ENCODE measurements at places on chromosomes 7 and 10. TPM values are rescaled to one million over a fixed set of nuclear protein-coding genes. Genes with fewer than 3 reads are reported as not detected.

- H3K4me3 ChIP-seq: no peak overlapping the region
- no peaks in the 10 kb centered on the region for H3K36me3 ChIP-seq
- H3K27me3 ChIP-seq: peaks cover 12% of the 10 kb centered on the region
- no peak overlapping the region for H3K27ac ChIP-seq
- DNase-seq: no peak
Measured at GRCh38 chr10:128180843-128181242, 54.6 kb upstream of the MKI67 start.

Gene FAM180A
- total RNA-seq: 0.59 TPM

DNA sequence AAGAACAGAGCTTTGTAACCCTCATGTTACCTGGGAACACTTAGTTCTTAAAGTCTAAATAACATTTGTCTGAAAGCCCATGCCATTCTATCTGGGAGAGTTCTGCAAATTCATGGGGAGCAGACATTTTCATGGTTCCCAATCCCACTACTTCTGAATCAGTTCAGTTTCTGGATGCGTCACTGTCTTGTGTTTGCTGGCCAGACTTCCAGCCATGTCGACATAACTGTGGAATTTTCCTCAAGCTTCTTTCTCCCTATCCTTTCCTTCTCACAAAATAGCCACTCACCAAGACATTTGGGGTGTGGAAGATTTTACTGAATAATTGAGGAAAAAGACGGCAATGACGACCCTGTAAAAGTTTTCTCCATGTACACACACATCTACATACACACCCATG, 272.5 kb downstream of the NEBL start:
- H3K4me1 ChIP-seq: no peaks in the 10 kb centered on the region
- no peaks in the 10 kb centered on the region for H3K36me3 ChIP-seq
- H3K27ac ChIP-seq: no peak overlapping the region
- no peaks in the 10 kb centered on the region for H3K27me3 ChIP-seq

DNA sequence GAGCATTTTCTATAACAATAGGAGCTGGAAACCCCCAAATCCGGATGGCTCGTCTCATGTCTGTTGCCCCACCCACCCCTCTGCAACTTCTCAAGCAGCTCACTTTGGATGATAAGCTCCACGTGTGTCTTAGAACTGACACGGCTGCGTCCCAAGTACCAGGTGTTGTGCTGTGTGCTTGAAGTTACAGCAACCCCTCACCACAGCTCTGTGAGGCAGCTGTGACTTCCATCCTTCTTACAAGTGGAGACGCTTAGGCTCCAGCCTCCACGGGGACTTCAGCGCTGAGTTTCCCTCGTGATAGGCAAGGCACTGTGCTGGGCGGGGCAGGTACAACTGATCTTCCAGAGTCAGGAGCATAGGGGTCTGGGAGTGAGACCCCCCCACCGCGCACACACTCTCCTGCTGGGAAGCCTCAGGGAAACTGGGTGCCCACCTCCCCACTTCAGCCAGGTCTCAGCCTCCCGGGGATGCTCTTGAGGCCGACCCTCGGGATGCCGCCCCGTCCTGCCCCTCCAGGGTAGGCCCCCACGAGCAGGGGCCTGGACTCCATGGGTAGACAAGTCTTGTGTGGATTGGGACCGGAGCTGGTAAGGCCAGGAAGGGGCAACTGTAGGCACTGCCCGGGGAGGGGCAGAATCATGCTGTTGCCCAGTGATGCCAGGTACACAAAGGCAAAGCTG, 31.4 kb downstream of the EN2 start:
- DNase-seq: no peak
- H3K4me1 ChIP-seq: no peaks in the 10 kb centered on the region
- no peaks in the 10 kb centered on the region for H3K36me3 ChIP-seq
- H3K27me3 ChIP-seq: 0 out of 2 replicates have a peak, but pooled peaks cover 8% of the 10 kb centered on the region
- H3K4me3 ChIP-seq: no peak overlapping the region

DNA sequence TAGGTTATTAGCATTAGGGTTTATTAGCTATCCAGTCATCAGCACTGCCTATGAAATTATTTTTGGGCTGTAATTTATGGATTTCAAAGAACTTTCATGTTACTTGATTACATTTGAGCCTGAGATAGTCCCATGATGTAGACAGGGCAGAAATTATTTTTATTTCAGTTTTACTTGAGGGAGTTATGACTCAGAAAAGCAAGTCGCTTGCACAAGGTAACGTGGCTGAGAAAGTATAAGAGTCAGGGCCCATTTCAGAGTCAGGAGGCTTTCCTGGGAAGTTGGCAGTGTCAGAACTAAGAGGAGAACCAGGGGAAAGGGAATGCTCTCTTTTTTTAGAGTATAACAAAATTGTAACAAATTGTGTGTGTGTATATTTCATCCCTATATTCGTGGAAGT, 16.5 kb downstream of the GATA3 start:
- H3K36me3 ChIP-seq: no peaks in the 10 kb centered on the region
- no peaks in the 10 kb centered on the region for H3K4me1 ChIP-seq
- H3K27me3 ChIP-seq: no peaks in the 10 kb centered on the region
- no peak for DNase-seq
- no peak overlapping the region for H3K27ac ChIP-seq

Gene OR6B1
- not detected for total RNA-seq

- no peak for DNase-seq
- H3K36me3 ChIP-seq: no peaks in the 10 kb centered on the region
- H3K27me3 ChIP-seq: no peaks in the 10 kb centered on the region
- H3K4me3 ChIP-seq: no peak overlapping the region
- H3K4me1 ChIP-seq: 0 out of 2 replicates have a peak, but pooled peaks cover 3% of the 10 kb centered on the region
- H3K27ac ChIP-seq: no peak overlapping the region
Measured at GRCh38 chr7:150940431-150941102, 37.6 kb downstream of the KCNH2 start.

Gene C7orf33
- not detected for total RNA-seq

- no peaks in the 10 kb centered on the region for H3K27me3 ChIP-seq
- H3K27ac ChIP-seq: no peak overlapping the region
- H3K36me3 ChIP-seq: no peaks in the 10 kb centered on the region
- H3K4me3 ChIP-seq: no peak overlapping the region
- H3K4me1 ChIP-seq: no peaks in the 10 kb centered on the region
Measured at GRCh38 chr10:31694929-31695837, 233.4 kb downstream of the ARHGAP12 start.

Gene OR2A12
- total RNA-seq: not detected

Gene BLNK
- total RNA-seq: 0.59 TPM

- no peak overlapping the region for H3K4me3 ChIP-seq
- no peaks in the 10 kb centered on the region for H3K36me3 ChIP-seq
- H3K4me1 ChIP-seq: no peaks in the 10 kb centered on the region
- DNase-seq: no peak
Measured at GRCh38 chr10:91077549-91078071, 142.9 kb upstream of the PCGF5 start.

Gene AASS
- total RNA-seq: 5.1 TPM

Gene ANKRD30A
- not detected for total RNA-seq

DNA sequence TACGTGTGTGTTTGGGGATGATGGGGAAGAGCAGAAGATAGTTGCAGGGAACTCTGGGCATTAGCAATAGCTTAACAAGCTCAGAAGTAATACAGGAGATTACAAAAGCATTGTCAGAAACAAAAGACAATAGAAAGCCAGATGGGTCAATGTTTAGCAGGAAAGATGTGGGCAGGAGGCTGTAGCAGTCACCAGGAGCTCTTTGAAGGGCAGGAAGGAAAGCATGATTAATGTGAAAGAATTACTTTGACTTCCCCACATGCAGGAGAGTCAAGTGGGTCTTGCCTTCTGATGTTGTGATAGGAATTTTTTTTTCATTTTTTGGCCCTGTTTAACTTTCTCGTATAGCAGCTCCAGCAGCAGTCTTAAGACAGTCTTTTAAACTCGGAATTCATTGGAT, 6.0 kb upstream of the SMNDC1 start:
- no peaks in the 10 kb centered on the region for H3K36me3 ChIP-seq
- DNase-seq: no peak

- no peak overlapping the region for H3K27ac ChIP-seq
- no peaks in the 10 kb centered on the region for H3K27me3 ChIP-seq
- no peak for DNase-seq
- peaks cover 5% of the 10 kb centered on the region for H3K36me3 ChIP-seq
- H3K4me3 ChIP-seq: no peak overlapping the region
- peaks cover 3% of the 10 kb centered on the region for H3K4me1 ChIP-seq
Measured at GRCh38 chr7:143265017-143265693, 1.9 kb downstream of the GSTK1 start.

GRCh38 chr10:5343561-5343960, 21.2 kb upstream of the UCN3 start:
- H3K36me3 ChIP-seq: no peaks in the 10 kb centered on the region
- H3K4me1 ChIP-seq: no peaks in the 10 kb centered on the region
- no peak for DNase-seq
- no peaks in the 10 kb centered on the region for H3K27me3 ChIP-seq
- H3K4me3 ChIP-seq: no peak overlapping the region
- H3K27ac ChIP-seq: no peak overlapping the region

DNA sequence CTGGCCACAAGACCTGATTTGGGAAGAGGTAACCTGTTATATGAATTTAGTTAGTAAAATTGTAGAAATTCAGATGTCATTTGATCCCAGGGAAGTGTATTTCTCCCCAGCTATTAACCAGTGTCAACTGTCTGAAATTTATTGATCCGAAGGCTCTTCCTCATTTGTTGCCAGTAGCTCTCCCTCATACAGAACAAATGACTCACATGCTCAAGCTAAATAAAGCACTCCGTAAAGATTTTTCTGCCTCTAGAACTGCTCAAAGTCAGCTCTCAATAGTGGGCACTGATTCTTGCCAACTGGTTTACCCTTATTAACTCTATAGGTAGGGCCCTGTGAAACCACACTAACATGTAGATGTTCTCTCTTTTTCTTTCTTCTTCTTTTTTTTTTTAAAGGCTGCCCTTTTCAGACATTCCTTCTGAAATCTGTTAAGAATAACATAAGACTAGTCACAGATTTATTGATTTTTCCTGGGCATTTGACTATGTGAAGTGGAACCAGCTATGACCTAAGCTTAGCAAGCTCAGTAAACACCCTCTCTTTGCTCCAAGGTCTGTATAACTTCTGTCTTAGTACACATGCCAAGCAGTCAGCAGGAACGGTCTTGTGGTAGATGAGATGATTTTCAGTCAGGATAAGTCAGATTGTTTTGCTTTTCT, 21.8 kb downstream of the RPA3 start:
- peak overlapping the region; percentile 71 for H3K27ac ChIP-seq
- H3K27me3 ChIP-seq: no peaks in the 10 kb centered on the region
- peak overlapping the region; percentile 41 for H3K4me3 ChIP-seq
- H3K36me3 ChIP-seq: no peaks in the 10 kb centered on the region
- peak; percentile 65 for DNase-seq

DNA sequence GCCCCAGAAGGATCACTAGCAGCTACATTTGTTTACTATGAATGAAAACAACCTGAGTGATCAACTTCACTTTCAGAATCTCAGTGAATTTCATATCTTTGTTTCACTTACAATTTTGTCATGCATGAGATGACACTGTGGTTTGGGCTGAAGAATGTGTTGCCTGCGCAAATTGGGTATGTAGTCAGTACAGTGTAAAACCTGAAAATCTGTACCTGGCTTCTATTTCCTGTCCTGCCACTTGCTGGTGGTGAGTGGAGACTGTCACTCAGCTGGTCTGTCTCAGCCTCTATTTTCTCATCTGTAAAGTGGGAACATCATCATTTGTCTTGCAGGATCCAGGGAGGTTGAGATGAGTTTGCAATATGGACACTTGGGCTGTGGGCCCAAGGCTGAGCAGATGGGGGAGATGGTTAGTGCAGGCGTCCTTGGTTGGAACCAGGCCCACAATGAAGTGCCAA, 118.0 kb downstream of the WDFY4 start:
- H3K27ac ChIP-seq: no peak overlapping the region
- H3K4me1 ChIP-seq: no peaks in the 10 kb centered on the region
- no peaks in the 10 kb centered on the region for H3K36me3 ChIP-seq
- 0 out of 2 replicates have a peak, but pooled peaks cover 6% of the 10 kb centered on the region for H3K27me3 ChIP-seq

DNA sequence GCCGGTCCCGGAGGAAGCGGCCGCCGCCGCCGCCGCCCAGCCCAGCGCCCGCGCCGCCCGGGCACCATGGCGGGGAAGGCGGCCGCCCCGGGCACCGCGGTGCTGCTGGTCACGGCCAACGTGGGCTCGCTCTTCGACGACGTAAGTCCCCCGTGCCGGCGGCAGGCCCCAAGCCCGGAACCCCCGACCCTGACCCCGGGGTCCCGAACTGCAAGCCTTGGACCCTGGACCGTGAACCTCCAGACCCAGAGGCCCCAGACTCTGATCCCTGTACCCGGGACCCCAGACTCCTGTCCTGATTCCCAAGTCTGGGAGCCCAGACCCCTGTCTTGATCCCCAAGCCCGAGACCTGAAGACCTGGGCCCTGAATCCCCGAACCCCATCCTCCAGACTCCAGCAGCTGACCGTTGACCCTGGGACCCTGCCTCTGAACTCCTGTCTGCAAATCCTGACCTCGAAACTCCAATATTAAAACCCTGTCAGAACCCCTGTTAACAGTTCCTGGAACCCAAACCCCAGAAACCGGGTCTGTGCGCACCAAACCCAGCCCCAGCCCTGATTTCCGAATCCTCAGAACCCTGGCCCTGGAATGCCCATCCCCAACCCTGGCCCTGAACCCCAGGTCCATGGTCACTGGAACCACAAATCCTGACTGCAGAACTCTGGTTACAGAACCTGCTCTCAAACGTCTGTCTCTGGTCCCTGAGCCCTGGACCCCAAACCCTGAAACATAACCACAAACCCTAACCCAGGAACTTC, 623 bp downstream of the INPP5A start:
- peaks cover 10% of the 10 kb centered on the region for H3K4me1 ChIP-seq
- no peak for DNase-seq
- peak overlapping the region; percentile 63 for H3K4me3 ChIP-seq
- H3K27me3 ChIP-seq: no peaks in the 10 kb centered on the region
- peak overlapping the region; percentile 45 for H3K27ac ChIP-seq
- H3K36me3 ChIP-seq: no peaks in the 10 kb centered on the region

Gene PHYHIPL
- not detected for total RNA-seq

GRCh38 chr7:17029150-17029549, 147.4 kb upstream of the AGR3 start:
- H3K27ac ChIP-seq: no peak overlapping the region
- H3K4me1 ChIP-seq: no peaks in the 10 kb centered on the region
- H3K36me3 ChIP-seq: no peaks in the 10 kb centered on the region

Gene GIMAP8
- 0.15 TPM for total RNA-seq

DNA sequence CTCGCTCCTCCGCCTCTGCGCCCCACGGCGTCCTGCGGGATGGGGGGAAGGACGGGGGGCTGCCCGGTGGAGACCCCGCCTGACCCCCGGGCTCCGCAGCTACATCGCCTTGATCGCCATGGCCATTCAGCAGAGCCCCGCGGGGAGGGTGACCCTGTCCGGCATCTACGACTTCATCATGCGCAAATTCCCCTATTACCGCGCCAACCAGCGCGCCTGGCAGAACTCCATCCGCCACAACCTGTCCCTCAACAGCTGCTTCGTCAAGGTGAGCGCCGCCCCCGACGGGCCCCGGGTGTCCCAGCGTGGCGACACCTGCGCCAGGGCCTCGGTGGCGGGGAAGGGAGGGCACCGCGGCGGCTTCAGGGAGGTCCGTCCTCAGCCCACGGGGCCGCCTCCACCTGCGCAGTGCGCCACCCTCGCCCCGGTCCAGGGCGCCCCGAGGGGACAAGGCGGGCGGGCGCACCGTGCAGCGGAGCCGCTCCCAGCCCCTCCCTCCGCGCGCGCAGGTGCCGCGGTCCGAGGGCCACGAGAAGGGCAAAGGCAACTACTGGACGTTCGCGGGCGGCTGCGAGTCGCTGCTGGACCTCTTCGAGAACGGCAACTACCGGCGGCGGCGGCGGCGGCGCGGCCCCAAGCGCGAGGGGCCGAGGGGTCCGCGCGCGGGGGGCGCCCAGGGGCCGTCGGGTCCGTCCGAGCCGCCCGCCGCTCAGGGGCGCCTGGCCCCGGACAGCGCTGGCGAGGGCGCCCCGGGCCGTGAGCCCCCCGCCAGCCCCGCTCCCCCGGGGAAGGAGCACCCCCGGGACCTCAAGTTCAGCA, 793 bp downstream of the FOXL3 start:
- H3K4me1 ChIP-seq: no peaks in the 10 kb centered on the region
- DNase-seq: no peak
- H3K27me3 ChIP-seq: no peaks in the 10 kb centered on the region
- no peaks in the 10 kb centered on the region for H3K36me3 ChIP-seq
